Choroid plexus epithelial cell (primary cell): ENCODE measurements at places on chromosomes 11 and 22.
A peak's percentile ranks its signal among the peaks of the same experiment; 100 is the strongest.

- no peak for DNase-seq
These were observed 145.7 kb upstream of the ALDH3B2 start for GRCh38 chr11:67820081-67820480.

DNA sequence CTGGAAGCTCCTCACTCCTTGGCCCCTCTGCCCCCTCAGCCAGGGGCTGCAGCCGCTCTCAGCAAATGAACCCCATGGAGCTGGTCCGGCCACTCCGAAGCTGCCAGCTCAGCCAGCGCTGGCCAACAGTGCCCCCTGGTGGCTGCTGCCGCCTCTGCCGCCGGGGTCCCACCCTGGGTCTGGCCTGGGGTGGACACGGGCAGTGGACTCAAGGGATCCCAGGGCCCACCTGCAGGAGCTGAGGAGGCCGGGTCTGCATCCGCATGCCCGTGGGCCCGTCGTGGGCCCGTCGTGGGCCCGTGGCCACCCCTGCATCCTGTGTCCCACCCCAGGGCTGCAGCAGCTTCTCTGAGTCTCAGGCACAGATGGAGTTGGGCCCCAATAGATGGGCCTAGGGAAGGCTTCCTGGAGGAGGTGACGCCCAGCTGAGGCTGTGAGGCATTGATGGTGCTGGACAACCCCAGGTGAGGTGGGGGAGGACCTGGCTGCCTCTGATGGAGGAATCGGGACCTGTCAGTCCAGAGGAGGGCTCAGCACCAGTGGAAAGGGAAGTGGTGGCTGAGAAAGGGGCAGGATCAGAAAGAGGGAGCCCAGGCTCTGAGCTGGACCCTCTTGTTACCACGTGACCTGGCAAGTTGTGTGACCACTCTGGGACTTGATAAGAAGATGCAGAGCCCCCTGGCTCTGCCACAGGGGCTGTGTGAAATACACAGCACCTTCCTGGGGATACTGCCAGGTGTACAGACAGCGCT lies 522.3 kb downstream of the BRD1 start:
- peak; percentile 2 for DNase-seq

- no peak for DNase-seq
These were observed 291.8 kb upstream of the DDI1 start for GRCh38 chr11:103744496-103745153.

DNA sequence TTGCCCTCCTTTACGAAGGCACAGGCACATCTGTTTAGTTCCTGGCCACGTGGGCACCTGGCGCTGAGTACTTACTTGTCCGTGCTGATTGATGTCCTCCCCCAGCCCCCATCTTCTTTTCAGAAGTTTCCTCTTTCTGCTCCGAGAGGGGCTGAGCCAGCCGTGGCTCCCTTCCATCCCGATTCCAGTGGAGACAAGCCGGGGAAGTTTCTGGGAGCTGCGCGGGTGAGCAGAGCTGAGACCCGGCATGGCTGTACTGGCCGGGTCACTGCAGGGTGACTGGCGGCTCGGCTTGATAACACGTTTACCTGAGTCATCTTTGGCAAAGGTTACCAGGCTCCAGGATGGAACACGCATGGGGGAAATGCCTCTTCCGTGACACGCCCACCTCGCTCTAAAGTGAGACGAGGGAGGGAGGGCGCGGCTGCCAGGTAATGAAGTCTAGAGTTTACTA lies 45.4 kb upstream of the ATXN10 start:
- DNase-seq: no peak

- DNase-seq: no peak
These were observed 51.7 kb upstream of the PAK1 start for GRCh38 chr11:77525455-77526091.

DNA sequence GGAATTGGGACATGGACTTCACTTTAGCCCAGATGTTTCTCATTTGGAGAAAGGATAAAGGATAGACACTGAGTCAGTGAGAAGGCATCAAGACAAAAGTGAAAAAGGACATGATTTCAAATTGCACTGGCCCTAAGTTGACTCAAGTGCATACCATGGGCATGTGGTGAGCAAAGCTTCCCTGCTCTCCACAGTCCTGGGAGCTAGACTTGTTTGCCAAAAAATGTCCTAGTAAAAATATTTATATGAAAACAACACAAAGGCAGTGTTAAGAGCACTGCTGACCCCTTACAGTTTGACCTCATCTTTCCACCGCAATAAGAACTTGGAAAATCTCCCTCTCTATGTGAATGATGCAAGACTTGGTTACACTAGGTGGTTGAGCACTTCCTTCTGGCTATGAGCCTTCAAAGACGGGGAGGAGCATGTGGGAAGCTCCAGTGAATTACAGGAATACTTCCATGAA lies 46.5 kb upstream of the FIBIN start:
- DNase-seq: peak; percentile 100

GRCh38 chr11:31882951-31883392 lies 71.8 kb upstream of the PAX6 start:
- DNase-seq: no peak

- peak; percentile 75 for DNase-seq
These were observed at the start of gene CPT1A for GRCh38 chr11:68841718-68842426. TSS of gene CPT1A (minus strand) at chr11:68841916. CDS start at chr11:68815474, 26,442 bp downstream.

DNA sequence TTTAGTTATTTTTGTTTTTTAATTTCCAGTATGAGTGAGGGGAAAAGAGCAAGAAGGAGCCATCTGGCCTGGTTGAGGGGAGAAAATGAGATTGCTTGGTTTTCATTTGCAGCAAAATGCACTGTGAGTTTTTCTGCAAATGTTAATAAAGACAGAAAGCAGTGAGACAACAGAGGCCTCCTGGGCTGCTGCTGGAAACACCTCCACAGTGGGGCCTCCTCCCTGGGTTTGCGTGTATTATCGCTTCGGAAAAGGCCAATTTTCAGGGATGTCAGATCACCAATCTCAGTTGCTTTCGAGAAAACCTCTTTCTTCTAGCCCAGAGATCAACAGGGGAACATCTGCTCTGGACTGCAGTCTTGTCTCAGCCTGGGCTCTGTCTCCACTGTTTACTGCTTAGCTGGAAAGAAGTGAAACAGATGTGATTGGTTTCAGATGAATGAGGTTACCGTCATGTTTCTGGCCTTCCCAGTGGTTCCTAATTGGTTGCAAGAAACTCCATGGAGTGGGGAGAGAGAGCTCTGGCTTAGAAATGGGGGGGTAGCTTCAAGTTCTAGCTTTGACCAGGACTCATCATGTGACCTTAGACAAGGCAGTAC lies 17.3 kb downstream of the TSPAN18 start:
- DNase-seq: no peak

DNA sequence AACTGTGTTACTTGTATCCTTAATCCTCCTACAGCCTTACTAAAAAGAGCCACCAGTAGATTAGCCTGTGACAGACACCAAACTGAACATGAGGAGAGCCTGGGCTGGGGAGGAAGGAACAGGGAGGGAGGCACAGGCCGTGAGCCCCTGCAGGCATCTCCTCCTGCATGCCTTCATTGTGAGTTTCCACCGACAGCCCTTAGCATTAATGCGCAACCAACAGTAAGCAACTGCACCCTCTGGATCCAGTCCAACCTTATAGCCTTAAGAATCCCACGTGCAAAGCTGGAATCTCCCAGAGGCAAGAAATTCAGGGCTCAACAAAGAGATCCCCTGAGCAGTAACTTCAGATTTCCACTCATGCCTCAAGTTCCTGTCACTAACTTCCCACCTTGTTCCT lies 84.6 kb downstream of the ETS1 start:
- peak; percentile 96 for DNase-seq

DNA sequence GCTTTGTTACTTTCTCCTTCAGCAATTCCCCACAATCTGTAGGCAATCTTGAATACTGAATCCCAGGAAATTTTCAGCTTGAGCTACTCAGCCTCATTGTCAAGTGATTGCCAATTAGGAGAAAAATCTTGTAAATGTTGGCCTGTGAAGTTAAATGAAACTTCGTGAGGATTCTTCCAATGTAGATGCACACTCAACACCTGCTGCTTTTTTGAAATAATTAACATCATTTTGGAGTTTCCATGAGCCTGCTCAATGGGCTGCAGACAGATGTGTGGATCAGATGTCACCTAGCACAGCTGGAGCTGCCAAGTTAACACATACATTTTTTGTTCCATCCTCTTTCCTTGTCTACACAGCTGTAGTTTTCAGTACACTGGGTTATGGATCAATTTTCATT lies 645.6 kb upstream of the LUZP2 start:
- no peak for DNase-seq

GRCh38 chr11:14703731-14704130 lies 60.1 kb downstream of the PDE3B start:
- DNase-seq: no peak

DNA sequence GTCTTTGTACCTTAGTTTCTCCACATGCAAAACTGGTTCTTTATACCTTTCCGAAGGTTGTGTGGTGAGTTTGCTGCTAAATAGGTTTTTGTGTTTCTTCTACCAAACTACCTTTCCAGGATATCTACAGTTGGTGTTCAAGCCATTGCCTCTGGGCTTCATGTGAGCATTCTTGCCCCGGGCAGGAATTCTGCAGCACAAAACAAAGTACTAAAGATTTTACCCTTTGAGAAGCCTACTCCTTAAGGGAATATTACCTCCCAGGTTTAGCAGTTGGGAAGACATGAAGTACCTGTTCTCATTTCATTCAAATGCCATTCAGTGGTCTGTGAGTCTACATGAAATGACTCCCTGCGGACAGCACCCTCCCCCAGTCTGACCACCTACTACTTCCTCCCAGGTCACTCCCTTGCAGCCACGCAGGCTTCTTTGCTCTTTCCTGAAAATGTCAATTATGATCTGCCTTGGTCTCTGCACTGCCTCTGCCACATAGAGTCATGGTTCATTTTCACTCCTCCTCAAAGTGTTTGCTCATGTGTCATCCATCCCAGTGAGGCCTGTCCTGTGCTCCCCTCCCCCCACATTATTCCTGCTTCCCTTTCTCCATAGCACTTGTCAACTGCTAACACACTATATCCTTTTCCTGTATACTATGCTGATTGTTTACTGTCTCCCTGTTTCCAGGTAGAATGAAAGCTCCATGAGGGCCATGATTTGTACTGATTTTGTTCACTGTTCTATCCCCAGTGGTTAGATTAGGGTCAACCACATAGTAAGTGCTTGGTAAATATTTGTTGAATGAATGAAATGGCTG lies 36.9 kb downstream of the PACS1 start:
- no peak for DNase-seq

- DNase-seq: no peak
These were observed 32.3 kb downstream of the ADAMTS15 start for GRCh38 chr11:130480711-130481140.

DNA sequence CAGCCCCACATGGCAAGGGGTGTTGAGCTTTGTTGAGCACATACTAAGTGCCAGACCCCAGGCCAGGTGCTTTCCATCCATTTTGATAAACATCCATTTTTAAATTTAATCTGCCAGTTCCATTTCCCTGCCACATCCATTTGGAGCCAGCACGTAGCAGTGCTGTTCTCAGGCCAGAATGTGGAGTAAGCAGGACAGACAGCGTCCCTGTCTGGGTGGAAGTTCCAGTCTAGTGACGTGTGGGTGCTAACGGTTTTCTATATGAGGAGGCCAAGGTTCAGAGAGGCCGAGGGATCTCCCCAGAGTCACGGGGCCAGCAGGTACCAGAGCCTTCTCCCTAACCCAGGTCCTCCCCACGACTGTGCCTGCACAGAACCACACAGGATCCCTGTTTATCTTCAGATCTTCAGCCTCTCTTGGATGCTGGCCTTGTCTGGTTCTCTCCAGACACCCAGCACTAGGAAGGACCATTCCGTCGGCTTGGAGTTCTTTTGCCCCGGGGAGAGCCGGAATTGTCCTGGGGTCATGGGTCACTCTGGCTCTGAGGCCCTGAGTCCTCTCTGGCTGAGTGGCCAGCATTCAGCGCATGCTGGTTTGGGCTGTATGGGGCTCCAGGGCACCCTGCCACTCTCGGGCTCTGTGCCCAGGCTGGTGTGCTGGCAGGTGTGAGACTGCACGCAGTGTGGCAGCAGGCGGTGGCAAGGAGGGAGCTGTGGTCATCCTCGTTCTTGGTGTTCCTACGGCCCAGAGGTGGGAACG lies 63.6 kb upstream of the PPARA start:
- DNase-seq: no peak

- no peak for DNase-seq
These were observed 352.8 kb downstream of the BUD13 start for GRCh38 chr11:116420030-116420429.

- DNase-seq: no peak
These were observed 8.7 kb downstream of the RASD2 start for GRCh38 chr22:35549328-35549727.

GRCh38 chr11:117176186-117176585 lies 2.4 kb upstream of the SIDT2 start:
- no peak for DNase-seq

- DNase-seq: peak; percentile 93
These were observed 11.7 kb upstream of the PATL1 start for GRCh38 chr11:59680287-59681154.

DNA sequence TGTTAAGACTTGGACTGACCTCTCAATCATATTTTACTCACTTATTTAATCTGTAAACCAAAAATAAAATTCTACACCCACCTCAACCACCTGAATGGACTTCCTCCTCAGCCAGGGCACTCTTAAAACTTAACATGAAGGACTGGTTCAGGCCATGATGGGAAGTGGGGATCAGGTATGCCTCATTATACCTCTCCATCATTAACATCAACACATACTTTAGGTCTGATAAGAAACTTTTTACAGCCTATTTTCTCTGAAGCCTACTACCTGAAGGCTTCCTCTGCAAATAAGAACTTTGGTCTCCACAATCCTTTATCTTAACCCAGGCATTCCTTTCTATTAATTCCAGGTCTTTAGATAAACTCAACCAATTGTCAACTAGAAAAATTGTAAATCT lies 390.0 kb downstream of the AASDHPPT start:
- no peak for DNase-seq

DNA sequence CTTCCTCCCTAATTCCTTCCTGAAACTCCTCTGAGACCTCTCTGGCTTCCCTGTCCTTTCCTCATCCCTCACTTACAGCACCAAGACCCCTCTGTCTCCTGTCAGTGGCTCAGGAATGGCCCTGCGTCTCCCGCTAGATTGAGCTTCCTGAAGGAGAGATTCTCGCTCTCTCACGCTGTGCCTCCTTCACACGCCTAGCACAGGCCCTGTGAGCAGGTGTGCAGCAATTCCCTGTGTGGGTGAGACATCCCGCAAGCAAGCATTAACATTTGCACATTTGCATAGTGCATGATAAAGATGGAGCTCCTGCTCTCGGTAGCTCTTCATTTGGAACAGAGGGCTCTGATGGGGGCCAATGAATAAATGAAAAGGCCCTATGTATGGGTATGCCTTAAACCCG lies 159.8 kb downstream of the ADAMTS15 start:
- no peak for DNase-seq

- DNase-seq: no peak
These were observed 56.1 kb upstream of the SLC22A12 start for GRCh38 chr11:64534950-64535349.

- DNase-seq: peak; percentile 56
These were observed 96.6 kb downstream of the RRAS2 start for GRCh38 chr11:14262271-14262846.

DNA sequence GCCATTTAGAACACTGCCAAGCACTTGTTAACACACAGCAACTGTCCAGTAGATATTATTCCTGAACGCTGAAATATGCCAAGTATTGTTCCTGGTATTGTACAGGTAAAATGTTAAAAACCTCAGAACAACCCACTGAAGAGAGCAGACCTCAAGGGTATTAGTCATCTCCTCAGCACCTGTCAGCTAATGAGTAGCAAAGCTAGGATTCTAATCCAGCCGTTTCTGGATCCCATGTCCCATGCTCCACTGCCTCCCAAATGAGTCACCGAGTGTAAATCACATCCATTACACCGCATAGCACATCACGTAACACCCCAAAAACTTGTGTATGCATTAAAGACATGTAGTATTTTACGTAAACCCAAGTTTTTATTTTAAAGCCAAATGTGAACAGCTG lies 705.4 kb upstream of the TENM4 start:
- DNase-seq: no peak
